T-helper 1 cell treated with Interleukin-12 subunit alpha and Interleukin-12 subunit beta and Interleukin-4 antibody, amounts not matched to agents 30 ng/mL and 1 ng/mL, for 36 hours (primary cell): ENCODE measurements at places on chromosomes 3 and 15. TPM values are rescaled to one million over a fixed set of nuclear protein-coding genes. Genes with fewer than 3 reads are reported as not detected.

The GP5 gene
- total RNA-seq, result 1.9 TPM in 2 replicates

The DCBLD2 gene
- 0.93 and 1.7 TPM in 2 replicates for total RNA-seq

The CCDC9B gene
- 0.39 and 0.66 TPM in 2 replicates for total RNA-seq

The SLITRK3 gene
- total RNA-seq, result not detected in 2 replicates

The RHCG gene
- not detected in 2 replicates for total RNA-seq

The AADAC gene
- not detected in 2 replicates for total RNA-seq

The DTWD1 gene
- 16.9 and 20.9 TPM in 2 replicates for total RNA-seq
